Stimulated activated CD8-positive, alpha-beta memory T cell treated with anti-CD3 and anti-CD28 coated beads, Interleukin-15, amount 100 ng/mL, for 24 hours (primary cell): ENCODE measurements at places on chromosomes 11 and 22.
A peak's percentile ranks its signal among the peaks of the same experiment; 100 is the strongest.

DNA sequence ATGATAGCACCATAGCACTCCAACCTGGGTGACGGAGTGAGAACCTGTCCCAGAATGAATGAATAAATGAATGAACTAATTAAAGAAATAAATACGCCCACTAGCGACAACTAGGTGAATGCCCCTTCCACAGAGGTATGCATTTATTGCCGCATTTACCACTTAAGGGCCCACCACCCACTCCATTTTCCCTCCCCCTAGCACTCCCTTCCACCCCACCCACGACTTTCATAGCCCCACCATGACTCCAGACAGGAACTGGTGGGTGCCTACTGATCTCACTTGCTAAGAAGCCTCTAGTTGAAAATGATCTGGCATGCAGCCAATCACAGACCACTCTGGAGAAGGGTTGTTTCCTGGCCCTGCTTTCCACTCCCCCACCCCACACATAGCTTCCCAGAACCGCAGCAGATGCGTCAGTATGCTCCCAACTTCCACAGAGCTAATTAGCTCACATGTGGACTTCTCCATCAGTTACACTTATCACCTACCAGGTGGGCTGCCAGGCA, 167.6 kb downstream of the WT1 start:
- DNase-seq: no peak

DNA sequence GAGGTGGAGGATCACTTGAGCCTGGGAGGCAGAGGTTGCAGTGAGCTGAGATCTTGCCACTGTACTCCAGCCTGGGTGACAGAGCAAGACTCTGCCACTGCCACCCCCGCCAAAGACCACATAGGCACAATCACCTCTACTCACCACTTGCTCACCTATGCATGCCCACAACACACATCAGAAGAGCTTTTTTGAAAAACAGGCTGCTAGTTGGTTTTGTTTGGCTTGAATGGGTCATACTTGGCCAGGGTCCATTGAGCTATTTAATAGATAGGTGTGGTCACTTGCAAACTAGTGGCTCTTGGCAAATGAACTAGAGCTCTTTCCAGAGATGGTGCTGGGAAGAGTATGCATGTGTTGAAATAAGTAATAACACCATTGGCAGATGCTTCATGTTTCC, 80.1 kb downstream of the EMSY start:
- no peak for DNase-seq

DNA sequence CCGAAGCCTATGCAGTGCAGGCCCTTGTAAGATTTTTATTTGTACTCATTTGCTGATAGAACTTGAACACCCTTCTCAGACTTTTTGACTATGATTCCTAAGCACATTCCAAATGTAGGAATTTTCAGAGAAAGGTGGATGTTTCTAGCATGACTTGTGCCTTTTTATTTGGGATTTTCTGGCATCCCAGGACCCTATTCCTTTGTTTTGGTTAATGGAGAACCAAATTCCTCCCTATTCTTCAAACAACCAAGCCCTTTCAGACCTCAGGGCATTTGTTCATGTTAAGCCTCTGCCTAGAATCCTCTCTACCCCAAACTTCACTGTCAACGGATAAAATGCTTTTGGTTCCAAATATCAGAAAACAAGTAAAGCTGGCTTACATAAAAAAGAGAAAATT, 371.1 kb downstream of the DDX10 start:
- no peak for DNase-seq

DNA sequence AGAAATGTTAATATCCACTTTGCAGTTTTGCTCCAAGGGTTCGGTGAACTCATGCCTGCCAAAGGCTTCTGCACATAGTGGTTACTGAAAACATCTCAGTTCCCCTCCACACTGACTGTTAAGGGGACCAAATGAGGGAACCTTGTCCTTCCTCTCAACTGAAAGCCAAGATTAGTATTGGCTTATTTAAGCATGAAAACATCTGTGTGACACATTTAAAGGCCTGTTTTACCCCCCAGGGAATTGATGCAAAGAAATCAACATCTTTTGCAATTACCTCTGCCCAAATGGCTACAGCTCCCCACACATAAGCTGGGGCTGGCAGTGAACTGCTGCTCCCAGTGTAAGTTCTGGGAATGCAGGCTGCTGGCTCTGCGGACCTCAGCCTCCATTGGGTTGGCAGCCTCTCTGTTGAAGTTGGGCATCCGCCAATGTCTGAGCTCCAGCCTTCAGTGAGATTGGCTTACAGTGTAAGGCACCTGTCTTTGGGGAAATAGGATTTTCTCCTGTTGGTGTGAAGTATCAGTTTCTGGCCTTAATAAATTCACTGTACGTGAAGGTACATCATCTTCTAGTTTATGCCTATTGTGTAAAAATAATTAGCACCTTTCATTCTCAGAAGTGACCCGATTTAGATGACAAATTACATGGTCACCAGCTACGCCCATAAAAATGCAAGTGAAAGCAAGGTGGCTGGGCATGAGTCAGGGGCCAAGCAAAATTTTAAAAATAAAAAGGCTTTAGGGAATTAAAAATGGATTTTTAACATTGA, 213.4 kb upstream of the SYN3 start:
- DNase-seq: no peak

DNA sequence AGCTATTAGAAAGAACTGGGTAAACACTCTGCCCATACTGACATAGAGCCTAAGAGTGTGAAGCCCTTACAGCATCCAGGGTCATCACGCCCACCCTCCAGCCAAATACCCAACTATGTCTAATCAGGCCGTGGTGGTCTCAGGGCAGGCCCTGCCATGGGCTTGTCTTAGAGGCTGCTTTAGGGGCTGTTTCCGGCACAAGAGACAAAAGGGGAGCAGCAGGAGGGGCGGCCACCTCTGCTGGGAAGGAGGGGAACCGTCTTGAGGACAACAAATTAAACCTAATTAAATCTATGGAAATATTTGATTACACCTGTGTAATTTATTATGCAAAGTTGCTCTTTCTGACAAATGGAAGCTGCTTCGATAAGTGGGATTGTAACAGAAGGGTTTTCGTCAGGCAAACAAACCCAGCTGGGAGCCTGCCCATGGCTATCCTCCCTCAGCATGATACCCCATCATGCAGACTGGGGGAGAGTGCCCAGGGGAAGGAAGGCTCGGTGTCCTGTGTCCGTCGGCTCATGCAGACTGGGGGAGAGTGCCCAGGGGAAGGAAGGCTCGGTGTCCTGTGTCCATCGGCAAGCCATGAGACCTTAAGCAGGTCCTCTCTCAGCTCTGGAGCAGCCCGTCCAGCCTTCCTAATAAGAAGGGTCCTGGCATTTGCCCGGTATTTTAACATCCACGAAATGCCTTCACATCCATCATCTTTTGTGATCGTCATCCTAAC, 163.6 kb upstream of the B3GAT1 start:
- no peak for DNase-seq

DNA sequence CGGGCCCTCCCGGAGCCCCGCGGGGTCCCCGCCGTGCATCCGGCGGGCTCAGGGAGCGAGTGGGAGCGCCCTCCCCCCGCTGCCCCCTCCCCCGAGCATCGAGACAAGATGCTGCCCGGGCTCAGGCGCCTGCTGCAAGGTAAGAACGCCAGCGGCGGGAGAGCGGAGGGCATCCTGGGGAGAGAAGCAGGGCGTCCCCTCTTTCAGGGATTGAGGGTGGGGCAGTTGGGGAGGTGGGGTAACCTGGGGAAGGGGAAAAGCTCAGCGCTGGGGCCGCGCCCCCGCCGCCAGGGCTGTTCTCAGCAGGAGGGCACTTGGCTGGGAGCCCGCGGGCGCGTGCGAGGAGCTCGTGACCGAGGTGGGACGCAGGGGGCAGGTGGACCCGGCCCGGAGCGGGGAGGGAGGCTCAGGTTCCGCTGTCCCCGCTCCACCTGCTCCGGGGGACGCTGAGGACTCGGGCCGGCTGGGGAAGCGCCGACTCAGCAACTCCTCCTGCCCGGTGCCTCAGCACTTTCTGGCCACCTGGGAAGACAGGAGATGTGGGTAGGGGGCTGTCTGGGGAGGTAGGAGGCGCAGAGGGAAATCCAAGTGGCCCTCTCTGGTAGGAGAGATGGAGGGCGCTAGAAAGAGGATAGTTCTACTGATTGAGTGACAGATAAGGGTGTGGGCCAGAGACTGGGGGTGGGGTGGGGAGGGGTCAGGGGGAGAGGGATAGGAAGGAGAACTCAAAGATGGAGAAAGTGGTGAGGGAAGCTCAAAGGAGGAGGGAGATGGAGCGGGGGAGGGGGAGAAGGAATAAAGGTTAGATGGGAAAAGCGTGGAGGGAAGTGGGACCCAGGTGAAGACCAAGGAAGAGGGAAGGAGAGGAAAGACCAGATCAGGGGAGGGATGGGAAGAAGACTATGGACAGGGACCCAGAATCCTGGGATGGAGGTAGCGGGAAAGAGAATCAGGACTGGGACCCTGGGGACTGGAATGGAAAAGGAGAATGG, 726 bp downstream of the RTN4RL2 start:
- DNase-seq: no peak

- no peak for DNase-seq
These were observed 120.5 kb downstream of the PGR start for GRCh38 chr11:101008961-101009689.

DNA sequence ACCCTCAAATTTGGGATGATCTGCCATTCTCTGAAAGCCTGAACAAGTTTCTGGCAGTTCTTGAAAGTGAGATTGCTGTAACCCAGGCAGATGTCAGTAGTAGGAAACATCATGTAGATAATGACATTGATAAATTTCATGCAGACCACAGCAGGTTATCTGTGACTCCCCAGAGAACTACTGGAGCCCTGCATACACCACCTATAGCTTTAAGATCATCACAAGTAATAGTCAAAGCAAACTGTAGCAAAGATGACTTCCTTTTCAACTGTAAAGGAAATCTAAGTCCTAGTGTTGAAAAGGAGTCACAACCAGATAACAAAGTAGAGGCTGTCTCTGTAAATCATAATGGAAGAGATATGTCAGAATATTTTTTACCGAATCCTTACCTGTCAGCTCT, 31.0 kb downstream of the DDIAS start:
- no peak for DNase-seq

GRCh38 chr11:71145368-71145767, 107.0 kb downstream of the SHANK2 start:
- DNase-seq: no peak

GRCh38 chr11:78643676-78644056, 69.0 kb upstream of the NARS2 start:
- DNase-seq: no peak

DNA sequence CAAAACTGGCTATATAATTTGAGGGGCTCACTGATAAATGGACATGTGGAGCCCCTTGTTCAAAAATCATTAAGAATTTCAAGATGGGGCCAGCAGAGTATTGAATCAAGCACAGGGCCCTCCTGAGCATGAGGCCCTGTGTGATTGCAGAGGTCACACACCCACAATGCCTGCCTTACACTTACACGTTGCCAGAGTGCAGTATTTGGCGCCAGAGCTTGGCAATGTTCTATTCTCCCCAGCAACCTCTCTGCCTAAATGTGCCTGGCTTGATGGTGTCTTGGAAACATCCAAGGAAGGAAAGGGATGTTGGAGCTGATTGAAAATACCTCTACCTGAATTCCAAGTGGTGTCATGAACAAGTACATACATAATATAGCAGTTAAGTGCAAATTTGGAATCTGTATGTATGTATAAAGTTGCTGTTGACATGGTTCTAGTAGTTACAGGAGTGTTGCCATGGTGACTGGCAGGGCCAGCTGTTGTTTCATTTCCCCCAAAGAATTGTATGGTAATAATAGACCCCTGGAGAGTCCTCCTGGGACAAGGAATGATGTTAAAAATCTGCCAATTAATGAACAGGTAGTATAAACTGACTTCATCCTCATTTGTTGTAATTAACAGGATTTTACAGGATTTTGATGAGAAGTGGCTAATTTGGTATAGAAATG, 205.7 kb upstream of the NAV2 start:
- no peak for DNase-seq

GRCh38 chr22:49964136-49965090, 3.8 kb downstream of the PIM3 start:
- no peak for DNase-seq

- peak; percentile 18 for DNase-seq
These were observed 65.6 kb downstream of the BTG4 start for GRCh38 chr11:111446404-111447111.

- no peak for DNase-seq
These were observed 14.1 kb upstream of the IL2RB start for GRCh38 chr22:37163575-37164504.

- no peak for DNase-seq
These were observed 32.1 kb downstream of the FAM168A start for GRCh38 chr11:73565804-73566203.

- DNase-seq: no peak
These were observed 56.0 kb upstream of the PTH start for GRCh38 chr11:13551834-13552233.

DNA sequence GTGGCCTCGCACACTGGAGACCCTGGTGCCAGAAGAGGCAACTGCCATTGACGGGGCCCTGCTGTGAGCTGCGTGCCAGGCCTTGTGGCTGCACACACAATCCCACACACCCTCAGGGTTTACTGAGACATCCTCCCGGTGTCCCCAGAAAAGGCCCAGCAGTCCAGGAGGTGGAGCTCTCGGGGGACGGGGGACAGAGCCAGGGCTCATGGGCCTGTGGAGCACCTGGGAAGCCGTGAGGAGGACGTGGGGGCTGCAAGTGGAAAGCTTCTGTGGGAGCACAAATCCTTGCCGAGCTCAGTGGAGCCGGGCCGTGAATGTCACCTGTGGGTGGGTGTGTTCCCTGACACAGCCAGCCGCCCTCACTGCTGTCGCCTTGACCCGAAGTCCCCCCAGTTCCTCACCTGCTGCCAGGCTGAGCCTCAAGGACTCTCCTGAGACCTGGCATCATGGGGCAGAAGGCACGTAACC, 609.7 kb downstream of the TBC1D22A start:
- DNase-seq: no peak

DNA sequence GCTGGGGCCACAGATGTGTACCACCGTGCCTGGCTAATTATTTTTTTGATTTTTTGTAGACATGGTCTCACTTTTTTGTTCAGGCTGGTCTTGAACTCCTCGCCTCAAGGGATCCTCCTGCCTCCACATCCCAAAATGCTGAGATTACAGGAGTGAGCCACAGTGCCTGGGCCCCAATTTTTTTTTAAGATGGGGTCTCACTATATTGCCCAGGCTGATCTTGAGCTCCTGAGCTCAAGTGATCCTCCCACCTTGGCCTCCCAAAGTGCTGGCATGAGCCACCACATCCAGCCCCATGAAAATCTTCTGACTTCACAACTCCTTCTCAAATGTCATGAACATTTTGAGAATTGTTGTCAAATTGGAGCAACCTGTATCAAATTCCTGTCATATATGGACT, 2.3 kb upstream of the ANKRD54 start:
- DNase-seq: no peak
